Stimulated activated CD4-positive, alpha-beta T cell treated with anti-CD3 and anti-CD28 coated beads, Interleukin-1b, Interleukin-23, amount 100 ng/mL, for 24 hours (primary cell): ENCODE measurements at places on chromosomes 5 and 9.

DNA sequence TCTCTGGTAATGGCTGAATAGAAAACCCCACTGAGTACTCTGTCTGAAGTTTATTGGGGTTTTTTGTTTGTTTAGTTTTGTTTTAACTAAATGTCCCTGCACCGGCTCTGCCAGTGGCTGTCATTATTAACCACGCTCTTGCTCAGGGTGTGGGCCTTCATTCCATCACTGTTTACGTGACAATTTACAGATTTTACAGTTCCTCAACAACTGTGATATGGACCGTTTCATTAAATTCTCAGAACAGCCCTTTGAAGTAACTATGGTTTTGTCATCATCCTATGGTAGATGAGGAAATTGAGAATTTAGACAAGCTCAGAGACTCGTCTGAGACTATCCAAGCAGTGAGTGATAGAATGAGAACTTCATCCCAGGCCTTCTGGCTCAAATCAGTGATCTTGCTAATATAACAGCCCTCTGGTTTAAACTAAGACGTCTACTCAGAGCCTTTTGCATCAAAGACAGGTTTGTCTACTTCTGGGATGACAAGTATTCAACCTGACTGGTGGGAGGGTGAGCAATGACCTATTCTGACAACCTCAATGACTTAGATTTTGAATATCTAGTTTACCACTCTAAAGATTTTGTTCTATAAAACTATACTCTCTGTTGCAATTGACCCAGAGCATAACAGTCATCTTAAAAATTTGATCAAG is 77.3 kb upstream of the MAP3K1 start:
- DNase-seq: no peak

GRCh38 chr9:95552814-95553546 is 36.2 kb upstream of the PTCH1 start:
- no peak for DNase-seq

GRCh38 chr5:171168171-171168570 is 140.9 kb upstream of the TLX3 start:
- DNase-seq: no peak

DNA sequence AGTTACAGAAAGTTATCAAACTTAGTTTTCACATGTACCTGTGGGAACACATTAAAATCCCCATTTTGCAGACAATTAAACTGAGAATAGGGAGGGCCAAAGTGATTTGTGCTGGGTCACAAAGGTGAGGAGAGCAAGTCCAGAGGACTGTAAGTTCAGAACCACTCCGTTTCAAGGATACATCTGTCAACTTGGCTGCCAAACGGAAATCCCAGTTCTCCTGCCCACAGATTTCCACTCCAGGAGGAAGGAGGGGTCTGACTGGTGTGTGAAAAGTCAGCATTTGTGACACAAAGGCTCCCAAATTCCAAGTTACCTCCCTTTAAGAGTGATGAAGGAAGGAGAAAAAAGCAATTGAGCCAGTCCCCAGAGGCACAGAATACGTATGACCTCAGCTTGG is 42.3 kb downstream of the PRELID2 start:
- no peak for DNase-seq

GRCh38 chr5:171957591-171958251 is 48.7 kb downstream of the FBXW11 start:
- DNase-seq: peak; percentile 4

- no peak for DNase-seq
Observed at GRCh38 chr5:150181027-150181426, 8.8 kb upstream of the SLC6A7 start.

GRCh38 chr9:89548071-89548638 is 50.2 kb upstream of the SEMA4D start:
- DNase-seq: no peak

GRCh38 chr9:94081435-94081834 is 2.8 kb upstream of the PTPDC1 start:
- no peak for DNase-seq

- DNase-seq: no peak
Observed at GRCh38 chr9:37293664-37294524, 128.6 kb upstream of the GRHPR start.

GRCh38 chr9:135905380-135906258 is 1.7 kb downstream of the CAMSAP1 start:
- peak; percentile 69 for DNase-seq

DNA sequence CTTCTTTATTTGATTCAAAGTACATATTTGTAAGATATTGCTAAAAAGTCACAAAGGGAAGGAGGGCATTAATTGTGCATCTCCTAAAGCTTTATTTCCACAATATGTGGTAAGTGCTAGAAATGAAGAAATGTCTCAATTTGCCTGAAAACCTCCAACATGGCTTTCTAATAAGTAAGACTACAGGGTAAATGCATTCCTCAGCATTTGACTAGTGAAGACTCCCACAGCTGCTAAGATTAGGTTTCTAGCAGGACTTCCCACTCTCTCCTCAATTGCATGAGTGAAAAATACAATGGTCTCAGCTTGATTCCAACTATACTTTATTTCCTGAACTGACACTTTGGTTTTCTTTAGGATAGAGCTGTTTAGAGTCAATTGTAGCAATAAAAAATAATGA is 162.1 kb downstream of the ELAVL2 start:
- no peak for DNase-seq

GRCh38 chr5:169197343-169197742 is 103.6 kb downstream of the SLIT3 start:
- no peak for DNase-seq

GRCh38 chr5:88879724-88880123 is 3.3 kb downstream of the MEF2C start:
- no peak for DNase-seq

GRCh38 chr5:111699324-111699723 is 57.7 kb downstream of the NREP start:
- no peak for DNase-seq

DNA sequence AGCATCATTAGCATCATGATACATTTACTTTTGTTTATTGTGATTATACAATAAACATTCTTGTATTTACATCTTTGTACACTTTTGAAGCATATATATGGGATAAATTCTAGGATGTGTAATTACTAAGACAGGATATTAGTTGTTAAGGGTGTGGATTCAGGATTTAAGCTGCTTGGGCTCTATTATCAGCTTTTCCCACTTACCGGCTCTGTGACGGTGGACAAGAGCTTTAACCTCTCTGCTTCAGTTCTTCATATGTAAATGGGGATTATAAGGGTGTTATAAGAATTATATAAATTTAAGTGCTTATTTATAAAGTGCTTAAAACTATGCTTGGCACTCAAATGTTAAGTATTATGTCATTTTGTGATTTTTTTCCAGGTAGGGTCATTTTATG is 131.1 kb downstream of the FER start:
- no peak for DNase-seq

DNA sequence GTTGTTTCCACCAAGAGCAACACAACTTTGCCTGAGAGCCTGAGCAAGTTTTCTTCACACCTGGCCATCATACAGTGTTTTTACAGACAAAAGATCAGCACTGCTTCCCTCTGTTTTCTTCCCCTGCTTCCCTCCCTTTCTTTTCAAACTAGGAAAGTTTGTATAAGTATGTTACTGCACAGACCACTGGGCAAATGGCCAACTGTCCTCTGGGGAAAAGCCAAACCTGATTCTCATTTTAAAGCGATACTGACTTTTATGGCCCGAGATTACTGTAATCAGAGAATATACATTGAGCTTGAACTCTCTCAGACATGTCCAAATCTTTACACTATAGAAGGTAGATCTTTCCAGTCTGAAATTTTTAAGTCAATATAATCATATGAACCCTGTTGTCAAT is 415.0 kb downstream of the NFIB start:
- DNase-seq: no peak

- no peak for DNase-seq
Observed at GRCh38 chr9:129331493-129331765, 153.4 kb upstream of the IER5L start.

DNA sequence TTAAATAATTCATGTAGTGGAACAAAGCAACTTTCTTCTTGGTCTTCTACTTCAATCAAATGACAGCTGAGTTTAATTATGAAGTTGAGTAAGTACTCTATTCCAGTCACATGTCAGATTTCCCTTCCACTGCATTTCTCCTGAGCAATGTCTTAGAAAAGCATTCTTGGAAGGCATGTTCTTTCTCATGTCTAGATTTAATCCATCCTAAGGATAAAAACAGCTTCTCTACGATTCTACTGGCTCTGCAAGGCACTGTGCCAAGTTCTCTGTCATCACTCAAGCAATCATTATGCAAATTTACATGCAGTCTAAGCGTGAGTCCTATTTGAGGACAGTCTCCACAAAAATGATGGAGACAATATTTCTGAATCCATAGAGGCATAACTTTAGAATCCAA is 142.4 kb downstream of the YIPF5 start:
- DNase-seq: no peak

- no peak for DNase-seq
Observed at GRCh38 chr9:72539824-72540347, 18.5 kb downstream of the TMC1 start.

DNA sequence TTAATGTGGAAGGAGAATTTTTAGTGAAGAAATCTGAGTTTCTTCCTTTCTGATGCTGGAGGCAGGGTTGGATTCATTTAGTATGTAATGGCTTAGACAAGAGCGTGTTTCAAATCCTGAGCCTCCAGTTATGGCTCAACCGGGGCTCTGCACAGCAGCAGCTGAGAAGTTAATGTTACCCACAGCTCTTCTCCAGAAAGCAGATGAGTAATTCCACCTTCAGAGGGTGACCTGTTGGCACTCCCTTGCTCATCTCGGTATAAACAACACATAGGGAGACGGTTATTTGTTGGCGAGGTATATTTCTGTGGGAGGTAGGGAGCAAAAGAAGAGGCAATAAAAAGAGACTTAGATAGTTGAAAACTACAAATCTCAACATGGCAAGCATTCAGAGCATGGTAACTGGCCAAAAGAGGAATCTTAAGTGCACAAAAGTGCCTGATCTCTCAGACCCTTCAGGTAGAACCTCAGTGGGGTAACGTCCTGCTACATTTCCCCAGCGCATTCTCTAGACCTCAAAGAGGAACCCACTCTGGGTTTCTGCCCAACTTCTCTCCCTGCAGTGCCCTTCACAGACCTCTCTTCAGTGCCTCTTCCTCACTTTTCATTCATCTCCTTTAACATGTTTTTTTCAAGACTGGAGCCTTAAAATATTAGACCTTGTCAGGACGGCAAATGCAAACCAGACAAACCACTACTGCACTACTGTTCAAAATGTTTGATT is 417.5 kb upstream of the ADAMTSL1 start:
- DNase-seq: no peak

GRCh38 chr5:35073160-35073559 is 25.4 kb upstream of the AGXT2 start:
- no peak for DNase-seq

GRCh38 chr9:127746959-127747569 is 12.0 kb upstream of the TOR2A start:
- no peak for DNase-seq

GRCh38 chr9:15289603-15290002 is 17.4 kb downstream of the TTC39B start:
- no peak for DNase-seq

- DNase-seq: no peak
Observed at GRCh38 chr5:173472784-173473278, 143.6 kb downstream of the BOD1 start.

DNA sequence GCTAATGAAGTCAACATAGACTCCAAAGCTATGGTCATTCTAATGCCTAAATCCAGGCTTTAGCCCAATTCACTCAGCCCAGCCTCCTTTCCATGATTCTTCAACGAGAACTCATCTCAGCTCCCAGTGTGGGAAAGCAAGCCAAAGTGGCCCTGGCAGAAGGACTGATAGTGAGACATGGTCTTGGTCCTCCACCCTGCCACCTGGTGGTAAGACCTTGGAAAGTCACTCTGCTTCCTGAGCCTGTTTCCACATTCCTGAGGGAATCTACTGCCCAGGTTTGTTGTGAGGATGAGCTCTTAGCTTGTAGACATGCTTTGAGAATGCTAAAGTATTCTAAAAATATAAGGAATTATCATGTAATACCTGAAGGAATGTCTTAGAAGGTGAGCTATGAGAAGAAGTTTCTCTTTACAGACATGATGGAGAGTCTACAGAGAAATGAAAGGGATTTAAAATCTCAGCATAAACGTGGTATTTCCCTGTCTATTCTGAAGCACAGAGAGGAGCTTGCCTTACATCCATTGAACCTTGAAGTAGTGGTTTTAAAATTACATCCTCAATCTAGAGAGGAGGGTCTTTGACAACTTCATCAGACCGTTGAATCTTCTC is 173.5 kb downstream of the TRIM32 start:
- DNase-seq: no peak

- no peak for DNase-seq
Observed at GRCh38 chr5:173704615-173705511, 88.4 kb upstream of the BOD1 start.

DNA sequence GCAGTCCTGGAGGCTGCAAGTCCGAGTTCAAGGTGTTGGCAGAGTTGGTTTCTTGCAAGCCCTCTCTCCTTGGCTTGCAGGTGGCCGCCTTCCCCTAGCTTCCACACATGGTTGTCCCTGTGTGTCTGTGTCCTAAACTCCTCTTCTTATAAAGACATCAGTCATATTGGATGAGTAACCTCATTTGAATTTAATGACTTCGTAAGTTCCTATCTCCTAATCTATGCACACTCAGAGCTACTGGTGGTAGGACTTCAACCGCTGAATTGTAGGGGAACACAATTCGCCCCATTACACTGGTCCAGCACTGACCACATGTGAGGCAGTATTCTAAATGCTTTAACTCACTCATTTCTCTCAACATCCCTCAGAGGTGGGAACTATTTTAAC is 25.9 kb upstream of the ADAMTS2 start:
- no peak for DNase-seq

- DNase-seq: no peak
Observed at GRCh38 chr5:54739371-54739770, 221.8 kb downstream of the SNX18 start.

DNA sequence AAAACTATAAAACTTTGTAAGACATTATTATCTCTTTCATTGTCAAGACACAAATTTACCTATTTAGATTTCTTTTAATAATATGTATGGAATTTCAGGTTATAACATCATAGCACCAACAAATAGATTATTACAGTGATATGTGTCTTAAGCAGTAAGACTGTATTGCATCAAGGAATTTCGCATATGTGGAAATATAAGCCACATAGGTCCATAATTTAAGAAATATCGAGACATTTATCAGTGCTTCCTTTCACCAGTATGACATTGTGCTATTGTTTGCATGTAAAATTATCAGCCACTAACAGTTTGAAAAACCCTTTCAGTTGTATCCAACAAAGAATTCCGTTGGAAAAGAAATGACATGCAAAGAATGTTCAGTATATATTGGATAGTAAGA is 186.7 kb upstream of the RASA1 start:
- DNase-seq: no peak

DNA sequence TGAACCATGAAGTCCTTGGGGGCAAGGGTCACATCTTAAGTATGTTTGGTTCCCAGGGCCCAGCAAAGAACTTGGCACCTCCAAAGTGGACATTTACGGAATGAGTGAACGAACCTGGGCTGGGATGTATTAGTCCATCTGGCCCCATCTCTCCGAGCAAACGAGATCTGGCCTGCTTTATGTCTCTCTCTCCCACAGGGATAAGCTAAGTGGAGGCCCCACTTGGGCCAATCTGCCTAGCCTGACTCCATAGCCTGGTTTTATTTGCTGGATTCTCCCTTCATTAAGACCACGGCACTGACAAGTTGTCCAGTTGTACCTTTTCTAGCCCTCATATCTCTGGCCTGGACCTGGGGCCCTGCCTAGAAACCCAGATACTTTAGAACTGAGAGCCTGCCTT is 2.1 kb downstream of the TTLL11 start:
- no peak for DNase-seq
